ENCODE measurements at places on chromosomes 11 and 22.

- no peak for DNase-seq
Observed at GRCh38 chr11:66857234-66857926, 516 bp downstream of the LRFN4 start.

- DNase-seq = peak; percentile 97
Observed at GRCh38 chr11:126824035-126824607, 176.4 kb downstream of the KIRREL3 start.

DNA sequence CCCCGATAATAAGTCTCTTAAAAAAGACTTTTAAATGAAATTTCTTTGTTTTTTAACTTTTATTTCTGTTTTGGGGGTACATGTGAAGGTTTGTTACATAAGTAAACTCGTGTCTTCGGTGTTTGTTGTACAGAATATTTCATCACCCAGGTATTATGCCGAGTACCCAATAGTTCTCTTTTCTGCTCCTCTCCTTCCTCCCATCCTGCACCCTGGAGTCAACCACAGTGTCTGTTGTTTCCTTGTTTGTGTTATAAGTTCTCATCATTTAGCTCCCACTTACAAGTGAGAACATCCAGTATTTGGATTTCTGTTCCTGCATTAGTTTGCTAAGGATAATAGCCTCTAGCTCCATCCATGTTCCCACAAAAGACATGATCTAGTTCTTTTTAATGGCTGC, 1.6 kb upstream of the GSTP1 start:
- DNase-seq = peak; percentile 44

DNA sequence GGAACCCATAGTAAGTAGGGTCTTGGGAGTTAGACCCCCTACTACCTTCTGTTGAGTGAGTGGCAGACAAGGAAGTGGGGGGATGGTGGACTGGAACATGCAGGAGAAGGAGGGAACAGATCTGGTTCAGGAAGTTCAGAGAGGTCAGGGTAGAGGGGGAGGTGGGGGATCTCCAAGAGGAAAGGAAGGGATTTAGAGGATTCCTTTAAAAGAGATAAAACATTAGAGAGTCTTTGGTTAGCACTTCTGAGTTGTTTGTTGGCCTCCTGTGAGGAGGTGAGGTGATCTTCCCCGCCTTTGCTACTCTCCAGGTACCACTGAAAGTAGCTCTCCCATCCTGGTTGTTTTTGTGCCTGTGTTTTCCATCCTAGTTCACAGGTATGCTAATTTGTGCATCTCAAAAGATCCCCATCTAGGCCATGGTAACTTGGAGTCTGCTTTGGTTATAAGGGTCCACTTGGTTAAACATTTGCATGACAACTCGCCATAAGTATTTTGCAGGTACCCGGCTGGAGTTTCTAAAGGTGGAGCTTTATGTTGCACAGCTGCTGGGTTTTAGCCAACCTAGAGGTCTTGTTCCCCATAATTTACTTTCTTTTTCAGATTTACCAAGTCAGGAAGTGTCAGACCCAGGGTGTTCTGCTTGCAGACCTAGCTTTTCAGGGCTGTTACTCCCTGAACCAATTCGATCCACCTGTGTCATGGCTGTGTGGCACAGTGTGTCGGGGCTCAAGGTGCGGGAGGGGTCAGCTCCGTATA, 79.3 kb upstream of the SORL1 start:
- DNase-seq = no peak

- no peak for DNase-seq
Observed at GRCh38 chr11:58086528-58086927, 38.8 kb downstream of the OR9I1 start.

- DNase-seq = no peak
Observed at GRCh38 chr11:8917157-8917825, 6.3 kb downstream of the AKIP1 start.

Measured in DMS79 treated with DMSO at 0.1 percent for 48 hours (cell line).